Myocyte (in vitro differentiated cells): ENCODE measurements at places on chromosomes 1 and 21. TPM values are rescaled to one million over a fixed set of nuclear protein-coding genes. Genes with fewer than 3 reads are reported as not detected.

The KIF1B gene
- 135 and 155 TPM in 2 replicates for total RNA-seq

The OR2T35 gene
- not detected in 2 replicates for total RNA-seq

The FCGR2B gene
- not detected in 2 replicates for total RNA-seq

GRCh38 chr1:87665151-87665550 is 336.5 kb downstream of the LMO4 start:
- DNase-seq = no peak

The CREG1 gene
- 201 and 310 TPM in 2 replicates for total RNA-seq

DNA sequence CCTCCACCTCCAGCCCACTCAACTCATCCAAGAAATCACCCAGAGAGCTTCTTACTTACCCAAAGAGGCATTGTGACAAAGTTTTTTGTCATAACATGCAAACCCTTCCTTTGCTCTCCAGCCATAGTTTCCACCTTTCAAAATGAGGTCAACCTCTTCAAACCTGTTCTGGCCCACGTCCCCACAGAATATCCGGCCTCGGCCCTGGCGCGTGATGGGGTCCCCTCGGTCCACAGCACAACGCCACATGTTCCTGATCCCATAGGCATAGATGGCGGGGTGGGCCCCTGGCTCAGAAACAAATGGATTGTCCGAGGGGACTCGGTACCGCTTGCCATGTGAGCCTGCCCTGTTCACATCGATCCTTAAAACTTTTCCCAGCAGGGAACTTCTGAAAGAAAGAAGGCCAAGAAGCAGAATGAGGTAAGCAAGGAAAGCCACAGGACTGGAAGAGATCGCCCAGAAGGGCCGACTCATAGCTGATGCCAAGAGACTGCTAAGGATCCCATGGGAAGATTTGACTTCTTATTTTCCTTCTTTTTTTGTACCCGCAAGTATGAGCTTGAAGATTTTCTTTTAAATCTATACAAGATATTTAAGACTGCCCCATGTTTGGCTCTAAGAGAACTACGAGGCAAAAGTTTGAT is 7.8 kb downstream of the HHIPL2 start:
- no peak for DNase-seq
